ENCODE measurements at places on chromosomes 6 and 20.

- DNase-seq = peak; percentile 68
These were observed 1.0 kb upstream of the SPATA2 start for GRCh38 chr20:49916146-49917002.

GRCh38 chr6:91167846-91168245 lies 581.0 kb upstream of the MAP3K7 start:
- peak; percentile 57 for DNase-seq

DNA sequence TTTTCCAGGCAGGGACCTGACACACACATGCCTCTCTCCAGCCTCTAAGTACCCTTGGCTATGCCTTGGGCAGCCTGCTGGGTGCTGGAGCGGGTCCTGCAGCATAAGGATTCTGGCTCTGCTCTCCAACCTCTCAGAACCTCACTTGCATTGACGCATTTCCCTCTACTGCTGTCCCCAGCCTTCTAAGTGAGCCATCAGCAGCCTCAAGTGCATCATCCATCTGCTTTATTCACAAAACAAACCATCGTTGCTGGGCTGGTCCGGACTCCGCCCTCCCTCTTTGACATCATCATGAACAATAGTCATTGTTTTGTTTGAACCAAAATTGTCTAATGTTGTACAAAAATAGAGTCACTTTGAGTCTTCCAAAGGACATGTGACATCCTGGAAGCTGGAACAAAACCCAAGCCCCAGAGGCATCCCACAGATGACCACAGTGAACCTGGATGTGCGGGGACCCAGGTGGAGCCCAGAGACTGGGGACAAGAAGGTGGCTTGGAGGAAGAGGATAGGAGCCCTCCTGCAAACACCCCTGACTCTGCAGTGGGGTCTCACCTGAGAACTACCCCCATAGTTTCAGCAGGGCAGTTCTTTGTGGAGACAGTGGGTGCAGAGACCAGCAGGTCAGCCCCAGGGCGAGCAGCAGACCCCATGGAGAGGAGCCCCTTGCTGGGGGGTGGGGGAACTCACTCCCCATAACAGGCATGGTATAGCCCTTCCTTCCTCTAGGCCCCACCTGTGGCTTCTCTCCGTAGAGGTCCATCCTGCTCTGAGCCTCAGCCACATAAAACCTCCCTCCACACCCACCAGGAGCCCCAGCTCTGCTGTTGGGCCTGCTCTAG lies 230.1 kb downstream of the SYNDIG1 start:
- peak; percentile 24 for DNase-seq

DNA sequence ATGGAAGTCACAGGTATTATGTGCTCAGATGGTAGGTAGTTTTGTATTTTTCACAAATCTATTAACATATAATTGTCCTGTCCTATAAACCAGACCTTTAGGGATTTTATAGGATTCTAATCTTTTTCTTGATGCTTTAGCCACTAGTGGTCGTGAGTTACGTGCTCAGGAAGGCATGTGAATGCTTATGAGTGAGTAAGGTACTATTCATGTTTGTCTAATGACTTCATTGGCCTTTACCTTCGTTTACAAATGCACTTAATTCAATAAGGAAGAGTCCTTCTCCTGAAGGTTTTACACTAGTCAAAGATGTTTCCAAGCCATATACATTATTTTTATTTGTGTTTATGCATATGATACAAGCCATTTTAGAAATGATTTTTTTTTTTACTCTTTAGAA lies 23.0 kb downstream of the PACRG start:
- DNase-seq = no peak

GRCh38 chr6:3518356-3519190 lies 61.7 kb upstream of the SLC22A23 start:
- DNase-seq = no peak

GRCh38 chr6:161792851-161793493 lies 519.1 kb upstream of the AGPAT4 start:
- DNase-seq = no peak

DNA sequence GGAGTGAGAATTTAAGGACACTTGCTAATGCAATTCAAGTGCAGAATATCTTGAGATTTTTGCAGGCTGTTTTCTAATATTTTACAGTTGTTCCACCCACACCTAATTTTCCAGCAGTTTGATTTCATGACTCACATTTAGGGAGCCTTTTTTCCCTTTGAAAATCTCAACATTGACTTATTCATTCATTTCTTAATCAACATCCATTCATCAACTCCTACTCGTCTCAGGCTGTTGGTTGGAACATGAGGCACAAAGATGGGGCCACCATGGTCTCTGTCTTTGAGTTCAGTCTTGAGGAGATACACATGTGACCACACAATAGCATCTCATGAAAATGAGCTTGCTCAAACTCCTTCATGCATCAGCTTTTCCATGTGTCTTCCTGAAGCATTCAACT lies 135.6 kb downstream of the UNC5CL start:
- no peak for DNase-seq

DNA sequence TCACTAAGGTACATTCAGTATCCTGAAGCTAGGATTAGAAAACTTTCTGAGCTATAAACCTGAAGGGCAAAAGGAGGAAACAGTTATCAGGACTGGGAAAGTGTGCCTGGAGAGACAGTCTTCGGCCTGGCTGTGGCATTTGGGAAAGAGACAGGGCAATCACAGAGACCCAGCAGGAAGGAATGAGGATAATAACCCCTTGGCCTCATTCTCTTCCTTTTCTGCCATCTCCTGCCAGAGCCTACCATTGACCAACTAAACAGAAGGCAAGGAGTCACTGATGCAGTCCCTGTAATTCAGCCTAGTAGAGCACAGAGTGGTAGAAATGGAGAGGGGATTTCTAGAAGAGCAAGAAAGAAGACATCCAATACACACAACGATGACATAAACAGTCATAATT lies 359.4 kb downstream of the HDGFL1 start:
- DNase-seq = peak; percentile 45

DNA sequence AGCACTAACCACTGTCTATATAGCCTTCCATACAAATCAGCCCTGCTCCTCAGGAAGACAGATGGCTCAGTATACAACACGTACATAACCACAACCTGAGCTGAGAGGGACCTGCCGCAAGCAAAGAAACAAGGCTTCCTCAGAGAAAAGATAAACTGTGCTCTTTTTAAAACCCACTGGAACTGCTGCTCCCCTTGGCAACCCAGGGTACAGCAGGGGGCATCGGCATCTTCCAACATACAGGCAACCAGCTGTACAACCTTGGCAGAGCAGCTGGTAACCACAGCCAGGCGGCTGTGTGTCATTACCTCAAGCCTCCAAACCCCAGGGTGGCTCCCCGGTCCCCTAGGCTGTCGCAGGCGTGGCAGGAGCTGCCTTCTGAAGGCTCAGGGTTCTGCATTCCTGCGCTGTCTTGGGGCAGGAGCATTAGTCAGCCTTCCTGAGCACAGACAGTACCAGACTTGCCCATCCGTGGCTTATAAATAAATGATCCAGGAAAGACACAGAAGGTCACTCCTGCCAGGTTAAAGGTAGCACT lies 249.5 kb downstream of the ADGRG6 start:
- peak; percentile 61 for DNase-seq

GRCh38 chr6:2441601-2442475 lies 196.4 kb upstream of the GMDS start:
- DNase-seq = no peak

GRCh38 chr20:61771805-61772350 lies 293.8 kb downstream of the TAF4 start:
- no peak for DNase-seq

- DNase-seq = no peak
These were observed 32.5 kb upstream of the PRND start for GRCh38 chr20:4689220-4689619.

DNA sequence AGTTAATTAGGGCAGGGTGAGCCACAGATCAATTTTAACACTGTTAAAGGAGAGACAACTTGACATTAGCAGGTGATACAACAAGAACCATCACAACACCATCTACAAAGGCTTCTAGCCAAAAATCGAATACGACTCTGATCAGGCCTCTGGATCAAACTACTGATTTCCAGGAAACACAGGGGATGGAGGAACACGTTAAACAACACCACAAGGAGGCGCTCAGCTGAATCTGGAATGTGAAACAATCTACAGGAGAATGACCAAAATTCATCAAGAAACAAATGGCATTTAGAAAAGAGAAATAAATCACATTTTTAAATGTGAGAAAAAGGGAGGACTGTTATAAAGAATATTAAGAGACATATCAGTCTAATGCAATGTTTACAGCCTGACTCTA lies 13.5 kb upstream of the MAFB start:
- peak; percentile 62 for DNase-seq

DNA sequence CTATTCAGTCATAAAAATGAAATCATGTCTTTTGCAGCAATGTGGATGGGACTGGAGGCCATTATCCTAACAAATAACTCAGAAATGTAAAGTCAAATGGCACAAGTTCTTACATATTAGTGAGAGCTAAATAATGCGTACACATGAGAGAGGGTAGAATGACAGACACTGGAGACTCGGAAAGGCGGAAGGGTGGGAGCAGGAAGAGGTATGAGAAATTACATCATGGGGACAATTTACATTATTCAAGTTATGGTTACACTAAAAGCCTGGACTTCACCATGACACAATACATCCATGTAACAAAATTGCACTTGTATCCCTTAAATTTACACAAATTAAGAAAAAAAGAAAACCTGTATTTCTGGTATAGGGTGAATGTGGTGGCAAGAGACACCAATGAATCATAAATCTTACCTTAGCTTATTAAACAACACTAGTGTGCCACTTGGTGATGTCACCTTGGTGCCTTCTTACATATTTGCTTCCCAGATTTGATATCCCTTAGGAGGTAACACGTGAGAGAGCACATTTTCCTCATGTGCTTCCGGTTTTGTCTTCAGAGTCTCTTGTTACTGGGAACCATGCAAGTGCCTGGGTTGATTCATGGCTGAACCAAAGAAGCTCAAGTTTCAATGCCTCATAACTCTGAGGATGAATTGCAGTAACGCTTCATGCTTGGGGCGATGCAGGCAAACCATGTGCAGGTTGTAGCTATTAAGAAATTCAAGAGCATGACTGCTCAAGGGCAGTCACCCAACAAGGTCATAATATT lies 84.6 kb downstream of the DCDC2 start:
- no peak for DNase-seq
